ENCODE measurements at places on chromosomes 11 and 22. TPM values are rescaled to one million over a fixed set of nuclear protein-coding genes. Genes with fewer than 3 reads are reported as not detected.

The SMDT1 gene
- 133 TPM for total RNA-seq

DNA sequence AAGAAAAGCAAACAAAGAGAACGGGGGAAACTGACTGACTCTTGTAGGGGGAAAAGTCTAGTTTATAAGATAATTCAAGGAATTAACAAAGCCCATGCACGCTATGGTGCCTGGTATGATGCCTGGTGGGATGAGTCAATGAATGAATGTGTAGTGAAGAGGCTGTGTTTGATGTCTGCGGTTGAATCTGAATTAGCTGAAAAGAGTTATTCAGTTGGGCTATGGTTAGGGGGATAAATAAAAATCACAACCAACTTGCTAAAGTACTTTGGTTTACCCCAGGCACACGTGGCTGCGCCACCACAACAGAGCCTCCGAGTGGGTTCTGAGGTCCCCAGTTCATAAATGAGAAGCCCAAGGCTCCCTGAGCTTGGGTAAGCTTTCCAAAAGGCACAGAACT lies 369.3 kb upstream of the SYN3 start:
- no peak for DNase-seq

DNA sequence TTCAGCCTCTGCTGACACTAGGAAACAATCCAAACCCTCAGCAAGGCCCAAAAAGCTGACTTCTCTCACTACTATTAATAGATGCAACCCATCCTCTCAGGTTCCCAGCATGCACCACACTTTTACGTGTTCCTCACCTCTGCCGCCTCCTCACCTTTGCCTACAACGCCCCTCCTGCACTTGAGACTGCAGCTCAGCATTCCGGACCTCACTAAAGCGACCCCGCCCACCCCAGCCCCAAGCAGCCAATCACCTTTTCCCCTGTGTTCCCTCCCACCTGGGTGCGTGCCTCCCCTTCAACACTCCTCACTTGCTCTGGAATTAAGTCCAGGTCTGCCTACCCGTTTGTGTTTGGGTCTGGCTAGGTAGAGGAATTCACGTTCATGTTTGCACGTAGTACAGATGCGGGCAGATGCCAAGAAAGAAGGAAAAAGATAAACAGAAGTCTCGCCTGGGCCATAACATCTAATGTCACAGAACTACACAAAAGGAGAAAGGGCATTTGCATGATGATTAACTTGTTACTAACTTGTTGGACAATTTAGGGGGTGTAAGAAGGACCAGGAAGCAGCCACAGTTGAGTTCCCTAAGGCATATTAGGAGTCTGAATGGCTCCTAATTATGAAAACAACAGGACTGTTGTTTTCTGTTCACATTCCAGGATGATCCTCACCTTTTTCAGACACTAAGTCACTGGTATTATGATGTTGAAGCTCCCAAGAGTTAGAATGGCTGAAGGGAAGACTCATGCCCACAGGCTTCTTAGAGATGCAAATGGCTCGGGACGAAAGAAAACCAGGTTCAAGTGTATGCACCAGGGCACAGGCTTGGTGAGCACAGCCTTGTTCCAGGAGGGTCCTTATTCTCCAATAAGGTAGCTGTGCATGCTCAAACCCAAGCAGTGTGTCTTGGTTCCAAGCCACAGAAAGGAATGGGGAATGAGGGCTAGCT lies 102.2 kb downstream of the MICAL3 start:
- no peak for DNase-seq

The SIK2 gene
- 20.4 TPM for total RNA-seq

GRCh38 chr11:85735876-85736460 lies 50.0 kb upstream of the CCDC89 start:
- DNase-seq: no peak

DNA sequence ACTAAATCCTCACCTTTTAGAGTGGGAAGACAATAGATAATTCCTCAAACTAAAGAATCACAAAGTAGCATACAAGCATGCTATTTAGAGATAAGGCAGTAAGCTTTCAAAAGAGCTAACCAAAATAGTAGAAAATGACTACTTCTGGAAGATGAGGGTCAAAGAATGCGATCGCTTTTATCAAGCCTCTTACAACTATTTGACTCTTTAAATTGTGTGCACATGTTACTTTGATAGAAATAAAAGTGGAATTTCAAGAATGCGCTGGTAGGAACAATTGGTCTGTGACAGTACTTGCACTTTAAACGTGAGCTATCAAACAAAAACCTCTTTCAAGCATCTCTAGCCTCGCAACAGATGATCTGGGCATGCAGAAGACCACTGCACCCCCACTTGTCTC lies 97.3 kb downstream of the COMMD9 start:
- DNase-seq: no peak

GRCh38 chr11:117218133-117218915 lies 13.5 kb downstream of the PCSK7 start:
- DNase-seq: no peak

The DUSP8 gene
- total RNA-seq: 4.3 TPM

The SCO2 gene
- 1.1 TPM for total RNA-seq

DNA sequence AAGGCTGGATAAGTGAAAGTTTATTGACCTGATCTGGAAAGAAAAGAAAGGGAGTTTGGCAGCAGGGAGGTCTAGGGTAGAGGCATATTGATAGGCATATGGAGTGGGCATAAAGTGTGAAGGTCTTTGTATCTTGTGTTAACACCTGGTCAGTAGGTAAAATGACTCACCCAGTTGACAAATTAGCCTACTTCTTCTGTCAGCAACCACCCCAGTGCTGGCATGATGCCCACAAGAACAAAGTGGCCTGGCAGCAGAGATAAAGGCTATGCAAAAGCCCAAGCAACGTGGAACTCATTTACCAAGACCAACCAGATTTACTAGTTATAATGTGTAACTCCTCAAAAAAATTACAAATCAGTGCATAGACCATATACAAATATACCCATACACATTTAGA lies 4.9 kb downstream of the OR10A3 start:
- DNase-seq: no peak

The DGAT2 gene
- 6.5 TPM for total RNA-seq

The ARHGAP20 gene
- 0.91 TPM for total RNA-seq

GRCh38 chr11:103940551-103940950 lies 95.9 kb upstream of the DDI1 start:
- no peak for DNase-seq

The DTX4 gene
- 43.3 TPM for total RNA-seq

Measured in B cell (primary cell).